ENCODE measurements at places on chromosomes 5 and 9.

DNA sequence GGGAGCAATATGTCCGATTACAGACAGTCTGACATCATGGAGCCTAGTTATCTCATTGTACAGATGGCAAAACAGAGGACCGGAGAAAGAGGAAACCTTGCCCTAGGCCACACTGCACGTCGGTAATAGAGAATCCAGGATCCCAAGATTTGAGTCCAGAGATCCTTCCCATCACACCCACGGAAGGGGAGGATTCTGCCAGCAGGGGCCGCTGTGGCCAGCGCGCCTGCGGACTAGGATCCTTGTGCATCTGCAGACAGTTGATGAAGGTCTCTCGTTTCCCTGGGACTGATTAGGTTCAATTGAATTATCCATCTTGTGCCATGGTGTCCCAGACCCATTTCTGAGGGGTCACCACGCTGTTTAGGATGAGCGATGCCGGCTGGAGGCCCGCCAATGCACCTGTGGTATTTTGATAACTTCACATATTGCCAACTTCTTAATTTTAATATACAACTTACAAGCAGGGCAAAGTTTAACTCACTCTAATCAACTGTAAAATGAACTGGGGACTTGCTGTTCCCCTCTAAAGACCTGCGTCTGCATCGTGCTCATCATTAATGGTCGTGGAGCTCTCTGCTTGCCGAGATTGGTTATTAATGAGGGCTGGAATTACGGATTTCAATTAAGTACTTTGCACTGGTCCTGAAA, 592.7 kb upstream of the BRINP1 start:
- DNase-seq = no peak

GRCh38 chr5:67581203-67581602, 384.6 kb upstream of the CD180 start:
- no peak for DNase-seq

- peak; percentile 69 for DNase-seq
Measured at GRCh38 chr5:7850395-7851239, at the start of gene CFAP90. CFAP90 (minus strand) TSS chr5:7851133; CDS start chr5:7851021, 112 bp downstream.

GRCh38 chr5:81788329-81788728, 37.4 kb upstream of the SSBP2 start:
- DNase-seq = no peak

GRCh38 chr5:140145818-140146522, 20.2 kb downstream of the IGIP start:
- DNase-seq = no peak

GRCh38 chr5:134100283-134101091, 14.0 kb upstream of the TCF7 start:
- DNase-seq = no peak

GRCh38 chr5:121100931-121101330, 636.8 kb downstream of the PRR16 start:
- no peak for DNase-seq

DNA sequence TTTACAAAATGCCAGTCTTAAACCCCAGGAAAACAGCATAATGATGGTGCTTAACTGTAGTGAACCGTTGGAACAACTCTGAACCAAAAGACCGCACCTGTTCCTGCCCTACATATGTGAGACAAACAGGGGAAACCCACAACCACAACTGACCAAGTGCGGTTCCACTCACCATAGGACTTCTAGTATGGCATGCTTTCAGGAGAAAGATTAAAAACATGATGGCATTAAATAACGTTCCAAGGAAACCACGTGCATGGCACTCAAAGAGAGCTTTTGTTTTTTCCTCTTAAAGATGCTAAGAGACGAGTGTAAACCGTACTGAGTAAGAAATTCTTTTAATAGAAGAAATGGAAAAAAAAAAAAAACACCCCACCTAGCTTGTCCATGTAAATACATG, 119.8 kb downstream of the SSBP2 start:
- DNase-seq = no peak

GRCh38 chr5:1538276-1538675, 14.5 kb upstream of the LPCAT1 start:
- no peak for DNase-seq

DNA sequence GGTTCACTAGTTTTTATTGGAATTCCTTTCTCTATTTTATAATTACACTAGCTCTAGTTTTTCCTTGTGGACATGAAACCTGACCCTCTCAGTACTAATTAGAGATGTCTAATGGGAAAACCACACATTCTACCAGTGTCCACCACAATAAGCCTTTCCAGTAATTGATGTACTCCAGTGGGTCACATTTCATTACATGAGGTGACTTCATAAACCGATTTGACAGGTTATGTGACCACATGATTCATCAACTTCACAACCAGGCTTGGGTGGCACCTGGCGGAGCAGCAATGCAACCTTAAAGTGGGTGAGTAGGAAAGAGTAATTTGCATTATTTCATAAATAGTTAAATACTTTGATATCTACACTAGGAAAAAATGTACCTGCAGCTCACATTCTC, 284.2 kb upstream of the ADAMTS16 start:
- DNase-seq = no peak

DNA sequence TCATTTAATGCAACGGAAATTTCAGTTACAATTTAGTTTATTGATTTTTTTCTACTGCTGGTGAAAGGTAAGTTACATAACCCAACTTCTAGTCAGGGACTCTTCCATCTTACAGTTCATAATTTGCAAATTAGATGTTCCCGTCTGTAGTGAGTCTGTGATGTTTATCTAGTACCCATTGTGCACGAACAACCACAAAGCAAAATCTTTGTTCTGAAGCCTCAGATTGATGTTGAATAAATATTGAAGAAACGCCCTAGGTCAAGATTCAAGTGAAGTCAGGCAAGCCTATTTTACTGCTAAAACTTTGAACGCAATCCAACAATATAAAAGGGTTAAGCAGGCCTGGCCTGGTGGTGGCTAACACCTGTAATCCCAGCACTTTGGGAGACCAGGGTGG, 43.1 kb downstream of the BASP1 start:
- no peak for DNase-seq

GRCh38 chr5:104932431-104932830, 1369.8 kb upstream of the NUDT12 start:
- DNase-seq = no peak

DNA sequence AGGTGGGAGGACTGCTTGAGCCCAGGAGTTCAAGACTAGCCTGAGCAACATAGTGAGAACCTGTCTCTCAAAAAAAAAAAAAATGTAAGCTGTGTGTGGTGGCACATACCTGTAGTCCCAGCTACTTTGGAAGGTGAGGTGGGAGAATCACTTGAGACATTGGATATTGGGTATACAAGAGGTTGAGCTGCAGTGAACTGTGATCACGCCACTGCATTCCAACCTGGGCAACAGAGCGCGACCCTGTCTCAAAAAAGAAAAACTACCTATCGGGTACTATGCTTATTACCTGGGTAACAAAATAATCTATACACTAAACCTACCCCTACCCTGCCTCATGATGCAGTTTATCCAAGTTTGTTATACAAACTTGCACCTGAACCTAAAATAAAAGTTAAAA, 64.9 kb downstream of the AOPEP start:
- DNase-seq = no peak

DNA sequence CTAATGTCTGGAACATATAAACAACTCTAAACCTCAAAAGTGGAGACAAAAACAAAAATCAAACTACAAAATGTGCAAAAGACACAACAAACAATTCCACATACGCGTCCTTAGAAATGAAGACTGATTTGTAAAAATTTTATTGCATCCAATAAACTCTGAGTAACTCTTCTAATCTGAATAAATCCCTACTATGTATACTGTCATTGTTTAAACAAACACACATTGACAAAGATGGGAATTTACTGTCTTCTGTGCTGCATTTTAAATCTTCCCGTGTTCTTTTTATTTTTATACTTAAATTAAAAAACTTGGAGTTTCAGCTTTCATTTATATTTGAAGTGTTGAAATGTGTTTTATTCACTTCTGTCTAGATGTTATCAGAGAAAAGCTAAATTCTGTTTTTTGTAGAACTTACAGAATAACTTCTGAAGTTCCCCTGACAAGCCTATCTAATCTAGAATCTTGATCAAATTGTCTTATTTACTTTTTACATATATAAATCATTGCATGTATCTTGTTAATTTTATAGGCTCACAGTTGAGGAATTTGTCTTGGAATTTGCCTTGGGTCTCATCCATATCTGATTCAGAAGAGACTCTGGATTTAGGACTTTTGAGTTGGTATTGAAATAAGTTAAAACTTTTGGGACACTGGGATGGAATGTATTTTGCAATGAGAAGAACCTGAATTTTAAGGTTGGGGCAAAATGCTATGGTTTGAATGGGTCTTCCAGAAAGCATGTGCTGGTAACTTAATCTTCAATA, 2064.4 kb upstream of the C9orf72 start:
- DNase-seq = no peak

- peak; percentile 22 for DNase-seq
Measured at GRCh38 chr9:137064027-137064879, 6.1 kb downstream of the SAPCD2 start.

DNA sequence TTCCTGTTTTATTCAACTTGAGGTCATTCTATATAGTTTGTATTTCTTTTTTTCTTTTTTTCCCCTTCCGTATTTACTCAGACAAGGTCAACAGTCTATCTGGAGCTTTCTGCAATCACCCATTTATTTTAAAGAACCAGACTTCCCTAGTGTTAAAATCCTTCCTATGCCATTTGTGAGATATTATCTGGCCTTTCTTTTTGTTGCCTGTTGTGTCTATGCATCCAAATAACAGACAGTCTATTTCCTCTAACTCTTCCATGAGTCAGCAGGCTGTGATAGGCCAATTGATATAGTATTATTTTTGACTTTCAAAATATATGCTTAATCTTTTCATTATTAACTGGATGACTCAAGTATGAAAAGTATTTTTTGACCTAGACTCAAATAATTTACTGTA, 291.2 kb upstream of the PTPRD start:
- no peak for DNase-seq

DNA sequence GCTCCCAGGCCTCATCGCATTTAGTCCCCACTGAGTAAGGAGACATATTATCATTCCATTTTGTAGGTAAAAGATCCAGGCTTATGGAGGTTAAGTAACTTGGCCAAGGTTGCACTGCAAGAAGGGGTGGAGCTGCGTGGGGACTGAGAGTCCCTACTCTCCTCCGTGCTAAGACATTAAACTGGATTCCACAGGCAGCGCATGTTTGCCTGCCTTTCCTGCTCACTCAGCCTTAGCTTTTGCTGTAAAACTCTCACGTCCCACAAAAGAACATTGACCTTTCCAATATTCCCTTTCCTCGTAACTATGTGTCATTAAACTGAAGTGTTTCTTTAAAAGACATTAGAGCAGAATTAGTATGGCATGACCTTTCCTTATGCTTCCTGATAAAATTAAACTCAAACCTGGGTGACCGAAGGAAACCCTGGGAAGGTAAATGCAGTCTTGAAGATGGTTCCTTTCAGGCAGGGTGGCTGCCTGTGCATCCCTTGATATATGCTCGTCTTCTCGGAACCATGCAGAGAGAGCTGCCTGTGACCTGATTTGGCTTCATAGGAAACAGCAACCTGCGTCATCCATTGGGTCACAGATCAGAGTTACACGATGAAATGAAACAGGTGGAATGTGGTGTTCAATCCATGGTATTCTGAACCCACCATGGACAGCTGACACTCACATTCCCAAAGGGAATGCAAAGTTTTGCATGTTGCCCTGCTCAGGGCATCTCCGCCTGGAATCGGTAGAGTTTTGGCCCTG, 85.9 kb downstream of the TMEM252 start:
- DNase-seq = no peak

DNA sequence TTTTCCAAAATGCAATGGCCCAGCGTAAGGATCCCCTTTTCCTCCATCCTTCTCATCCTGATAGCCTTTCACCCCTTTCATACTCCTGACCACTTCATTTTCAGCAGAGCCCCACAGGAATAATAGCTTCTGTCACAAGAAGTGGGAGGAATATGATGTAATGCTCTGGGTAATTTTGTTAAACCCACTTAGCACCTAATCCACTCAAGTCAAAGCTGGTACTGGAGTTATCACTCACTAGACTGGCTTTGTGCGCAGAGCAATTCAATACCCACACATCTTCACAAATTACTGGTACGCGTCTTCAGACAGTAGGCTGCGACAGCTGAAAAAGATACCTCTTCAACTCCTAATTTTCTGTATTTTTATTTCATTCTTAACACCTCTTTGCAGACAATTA, 2232.8 kb upstream of the WWC1 start:
- DNase-seq = no peak

DNA sequence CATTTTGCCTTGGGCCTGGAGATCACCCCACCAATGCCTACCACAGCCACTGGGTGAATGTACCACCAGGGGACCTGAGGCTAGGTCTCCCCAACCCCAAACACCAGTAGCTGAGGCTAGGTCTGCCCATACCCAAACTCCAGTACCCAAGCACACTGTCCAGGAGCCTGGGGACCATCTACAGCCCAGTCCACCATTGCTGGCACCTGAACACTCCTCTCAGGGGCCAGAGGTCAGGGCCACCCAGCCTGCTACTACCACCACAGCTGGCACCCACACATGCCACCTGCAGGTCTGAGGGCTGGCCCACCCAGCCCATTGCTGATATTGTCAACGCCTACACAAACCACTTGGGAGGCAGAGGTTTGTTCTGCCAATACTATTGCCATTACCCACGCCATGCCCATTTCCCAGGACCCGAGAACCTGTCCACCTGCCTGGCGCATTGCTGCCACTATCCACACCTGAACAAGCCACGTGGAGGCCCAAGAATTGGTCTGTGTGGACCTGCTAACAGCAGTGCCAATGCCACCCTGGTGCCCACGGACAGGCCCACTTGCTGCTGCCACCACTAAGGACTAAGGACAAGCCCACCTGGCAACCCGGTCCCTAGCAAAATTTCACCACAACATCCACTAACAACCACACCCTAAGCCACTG, 59.2 kb downstream of the ZDHHC21 start:
- no peak for DNase-seq

DNA sequence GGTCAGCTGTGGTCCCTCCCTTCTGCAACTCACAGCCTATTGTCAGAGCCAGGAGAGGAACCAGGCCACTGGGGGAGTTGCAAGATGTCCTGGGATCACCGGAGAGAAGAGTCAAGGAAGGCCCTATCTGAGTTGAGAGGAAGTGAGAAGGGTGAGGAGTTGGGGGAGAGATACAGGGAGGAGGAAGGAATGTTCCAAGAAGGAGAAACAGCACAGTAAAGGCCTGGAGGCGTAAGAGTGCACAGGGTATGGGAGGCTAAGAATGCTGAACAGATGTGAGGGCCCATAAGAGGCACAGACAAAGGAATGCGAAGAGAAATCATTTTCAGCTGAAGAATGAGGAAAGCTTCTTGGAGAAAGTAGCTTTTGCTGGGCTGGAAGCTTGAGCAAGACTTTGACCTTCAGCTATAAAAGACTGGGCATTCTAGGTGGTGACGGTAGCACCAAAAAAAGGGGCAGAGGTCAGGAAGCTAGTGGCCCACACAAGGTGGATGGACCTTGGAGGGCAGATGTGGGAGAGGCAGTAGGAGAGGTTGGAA, 21.6 kb upstream of the CSF1R start:
- DNase-seq = no peak

- DNase-seq = no peak
Measured at GRCh38 chr5:159947708-159948358, 31.6 kb downstream of the ADRA1B start.

GRCh38 chr5:135221187-135221473, 177.9 kb downstream of the MACROH2A1 start:
- no peak for DNase-seq

Measured in NCI-H1436 (cell line).